ENCODE measurements at places on chromosomes 12 and 14.

DNA sequence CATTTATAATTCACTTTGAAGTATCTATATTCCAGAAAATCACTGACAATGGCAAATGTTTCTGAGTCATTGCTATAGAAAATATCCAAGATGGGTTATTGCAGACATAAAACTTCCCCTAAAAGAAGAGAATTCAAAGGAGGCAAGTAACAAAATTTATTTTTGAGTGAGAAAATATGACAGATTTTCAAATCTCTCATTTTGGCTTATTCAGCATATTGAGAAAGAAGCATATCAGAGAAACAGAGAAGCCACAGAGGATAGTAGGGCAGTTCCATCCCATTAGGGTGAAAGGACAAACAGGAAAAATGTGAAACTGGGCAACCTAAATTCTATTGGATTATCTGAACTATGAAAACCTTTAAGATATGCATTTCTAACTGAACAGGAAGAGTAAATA is 85.0 kb downstream of the SYT1 start:
- DNase-seq = no peak

DNA sequence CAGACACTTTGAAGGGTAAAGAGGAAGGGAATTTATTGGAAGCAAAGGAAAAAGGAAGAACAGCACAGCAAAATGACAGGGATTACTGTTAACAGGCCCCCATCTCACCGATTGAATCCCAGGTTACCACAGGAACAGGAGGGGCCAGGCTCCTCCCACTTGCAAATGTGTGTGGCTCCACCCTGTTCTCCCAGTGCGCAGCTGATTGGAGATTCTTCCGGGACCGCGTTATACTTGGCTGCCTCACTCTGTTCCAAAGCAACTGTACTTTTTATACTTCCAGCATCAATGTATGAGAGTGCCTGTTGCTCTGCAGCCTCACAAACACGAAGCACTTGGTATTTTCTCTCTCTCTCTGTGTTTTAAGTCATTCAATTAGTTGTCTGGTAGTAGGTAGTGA is 273.6 kb upstream of the MDGA2 start:
- DNase-seq = no peak

GRCh38 chr14:68791902-68792677 is 777 bp downstream of the ZFP36L1 start:
- no peak for DNase-seq

- no peak for DNase-seq
Observed at GRCh38 chr14:86973177-86973576, 1019.8 kb downstream of the GALC start.

- no peak for DNase-seq
Observed at GRCh38 chr12:9906873-9907272, 25.3 kb downstream of the CLEC2A start.

GRCh38 chr12:132872975-132873421 is 14.4 kb downstream of the CHFR start:
- no peak for DNase-seq

GRCh38 chr14:81342850-81343580 is 57.1 kb downstream of the STON2 start:
- no peak for DNase-seq

GRCh38 chr14:91405241-91405721 is 12.3 kb downstream of the CCDC88C start:
- DNase-seq = no peak

- no peak for DNase-seq
Observed at GRCh38 chr12:67697967-67698366, 49.4 kb downstream of the DYRK2 start.

- no peak for DNase-seq
Observed at GRCh38 chr14:33390335-33390734, 451.7 kb downstream of the NPAS3 start.

DNA sequence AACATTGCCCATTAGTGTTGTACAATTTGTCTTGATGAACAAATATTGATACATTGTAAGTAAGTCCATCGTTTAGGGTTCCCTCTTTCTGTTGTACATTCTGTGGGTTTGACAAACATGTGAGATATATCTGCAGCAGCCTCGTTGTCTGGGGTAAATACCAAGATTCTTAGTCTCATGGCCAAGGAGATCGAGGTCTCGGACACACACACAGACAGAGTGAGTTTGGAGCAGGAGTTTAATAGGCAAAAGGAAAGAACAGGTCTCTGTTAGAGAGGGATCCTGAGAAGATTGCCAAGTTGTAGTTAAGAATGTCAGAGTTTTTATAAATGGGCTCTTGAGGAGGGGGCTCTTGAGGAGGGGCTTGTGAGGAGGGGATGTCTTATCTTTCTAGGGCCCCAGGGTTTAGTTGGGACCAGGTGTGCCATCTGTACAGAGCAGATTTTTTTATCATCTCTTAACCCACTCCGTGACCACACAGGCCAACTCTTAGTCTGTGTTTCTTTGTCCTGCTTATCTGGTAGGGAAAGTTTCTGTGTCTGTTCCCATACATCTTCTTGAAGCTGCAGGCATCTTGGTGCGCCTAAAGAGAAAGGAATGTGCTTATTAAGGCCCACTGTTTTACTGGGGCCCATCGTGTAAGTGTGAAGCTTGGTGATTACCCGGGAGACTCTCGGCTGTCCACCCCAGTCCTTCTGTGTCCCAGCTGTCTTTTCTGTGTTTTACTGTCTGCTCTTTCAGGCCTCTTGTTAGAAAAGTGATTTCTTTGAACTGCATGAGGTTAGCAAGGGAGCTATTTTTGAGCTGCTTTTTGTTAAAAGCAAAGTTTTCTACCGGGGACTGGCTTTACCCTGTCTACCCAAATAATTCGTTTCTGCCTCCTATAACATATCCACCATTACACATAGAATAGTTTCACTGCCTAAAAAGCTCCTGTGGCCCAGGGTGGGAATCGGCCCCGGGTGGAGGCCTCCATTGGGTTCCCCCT is 22.4 kb upstream of the CLEC2D start:
- no peak for DNase-seq
